Activated naive CD8-positive, alpha-beta T cell treated with anti-CD3 and anti-CD28 coated beads, Interleukin-2, amount 50 U/mL, for 16 hours (primary cell): ENCODE measurements at places on chromosomes 5 and 9.

DNA sequence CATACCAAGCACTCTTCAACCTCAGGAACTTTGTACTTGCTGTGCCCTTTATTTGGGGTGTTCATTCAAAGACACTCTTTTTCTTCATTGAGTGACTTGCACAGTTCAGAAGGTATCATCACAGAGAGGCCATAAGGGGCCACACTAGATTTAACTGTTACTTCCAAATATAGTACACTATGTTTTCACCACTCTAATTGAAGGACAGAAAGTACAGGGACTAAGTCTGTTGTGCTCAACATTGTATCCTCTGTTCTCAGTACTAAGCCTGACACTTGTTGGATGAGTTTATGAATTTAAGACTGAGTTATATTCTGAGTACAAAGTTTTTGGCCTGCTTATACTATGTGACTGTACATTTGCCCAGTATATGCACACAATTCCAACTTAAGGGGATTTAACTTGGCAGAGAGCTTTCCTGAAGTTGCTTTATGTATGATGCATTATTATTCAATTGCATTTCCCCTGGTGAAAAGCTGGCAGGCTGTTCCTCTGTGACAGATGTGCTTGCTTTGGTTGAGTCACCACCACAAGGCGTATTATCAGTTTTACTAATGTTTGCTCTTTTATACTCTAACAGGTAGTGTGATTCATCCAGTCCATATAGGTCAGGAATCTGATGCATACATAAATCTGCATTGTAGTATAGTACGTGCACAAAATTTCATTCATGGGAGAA is 714.8 kb downstream of the TLR4 start:
- DNase-seq, result no peak

DNA sequence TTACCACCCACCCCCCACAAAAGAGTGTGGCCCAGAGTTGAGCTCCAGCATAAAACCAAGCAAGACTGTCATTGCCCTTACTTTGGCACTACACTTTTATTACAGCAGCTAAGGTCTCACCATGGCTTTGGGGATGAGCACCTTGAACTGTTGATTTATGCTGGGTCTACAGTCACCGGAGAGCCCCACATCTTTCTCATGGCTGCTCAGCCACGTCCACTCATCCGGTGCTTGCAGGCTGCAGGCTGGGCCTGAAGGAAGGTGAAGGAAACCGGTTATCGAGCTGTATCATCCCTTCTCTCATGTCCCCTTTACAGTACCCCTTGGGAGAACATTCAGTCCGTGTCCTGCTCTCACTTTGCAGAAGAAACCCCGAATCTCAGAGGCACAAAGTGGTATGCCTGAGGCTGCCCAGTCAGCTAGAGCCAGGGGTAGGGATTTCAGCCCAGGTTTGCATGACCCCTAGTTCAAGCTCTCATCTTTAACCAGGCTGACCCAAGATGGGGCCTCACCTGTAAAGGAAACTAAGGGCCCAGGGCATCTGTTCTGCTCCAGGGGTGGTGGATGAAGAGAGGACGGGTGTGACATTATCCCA is 11.6 kb downstream of the TMOD1 start:
- no peak for DNase-seq

GRCh38 chr9:132160802-132161742 is 786 bp upstream of the NTNG2 start:
- DNase-seq, result peak; percentile 27

DNA sequence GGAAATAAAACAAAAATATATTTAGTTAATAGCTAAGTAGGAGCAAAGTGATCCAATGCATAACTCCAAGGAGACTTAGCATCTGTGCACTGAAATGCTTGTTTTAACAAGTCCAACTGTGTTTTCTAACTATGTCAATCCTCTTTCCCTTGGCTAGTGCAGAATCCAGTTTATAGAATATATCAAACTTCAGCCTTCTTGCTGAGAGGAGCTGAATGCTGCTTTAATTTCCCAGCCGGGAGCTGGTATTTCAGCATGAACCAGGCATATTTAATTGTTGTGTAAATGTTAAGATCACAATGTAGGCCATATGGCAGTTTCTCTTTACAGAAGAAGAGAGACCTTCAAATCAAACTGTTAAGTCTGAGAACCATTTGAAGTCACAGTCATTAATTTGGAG is 411.7 kb downstream of the HCN1 start:
- DNase-seq, result no peak

- no peak for DNase-seq
Measured at GRCh38 chr5:55108661-55109060, 6.2 kb downstream of the GZMA start.

- DNase-seq, result no peak
Measured at GRCh38 chr9:37902796-37903646, 906 bp downstream of the SLC25A51 start.

- no peak for DNase-seq
Measured at GRCh38 chr9:6692881-6693361, 47.4 kb upstream of the GLDC start.

GRCh38 chr9:27627188-27627564 is 53.9 kb upstream of the C9orf72 start:
- DNase-seq, result no peak

GRCh38 chr9:136996361-136997292 is at the start of gene CLIC3:
TSS of gene CLIC3 (minus strand) at chr9:136996568. CDS start at chr9:136996543, 25 bp downstream.
- DNase-seq, result no peak

GRCh38 chr9:37218800-37219425 is 98.5 kb downstream of the ZCCHC7 start:
- DNase-seq, result no peak

GRCh38 chr5:6360323-6361072 is 17.8 kb downstream of the MED10 start:
- no peak for DNase-seq

DNA sequence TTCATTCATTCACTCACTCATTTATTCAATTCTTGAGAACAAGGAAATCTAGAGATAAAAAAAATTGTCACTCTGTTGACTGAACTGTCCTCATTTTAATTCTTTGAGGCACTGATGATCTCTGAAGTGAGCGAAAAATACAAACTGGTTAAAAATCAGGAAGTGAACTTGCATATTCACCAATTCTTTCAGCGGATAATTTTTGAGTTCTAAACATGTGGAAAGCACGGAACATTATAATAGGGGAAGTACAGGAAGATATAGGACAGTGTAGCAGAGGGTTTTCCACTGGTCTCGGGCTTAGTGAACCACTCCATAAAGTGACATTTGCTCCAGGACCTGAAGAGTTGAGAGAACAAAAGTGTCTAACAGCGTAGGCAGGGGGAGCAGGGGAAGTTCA is 169.5 kb downstream of the TLR4 start:
- DNase-seq, result no peak

DNA sequence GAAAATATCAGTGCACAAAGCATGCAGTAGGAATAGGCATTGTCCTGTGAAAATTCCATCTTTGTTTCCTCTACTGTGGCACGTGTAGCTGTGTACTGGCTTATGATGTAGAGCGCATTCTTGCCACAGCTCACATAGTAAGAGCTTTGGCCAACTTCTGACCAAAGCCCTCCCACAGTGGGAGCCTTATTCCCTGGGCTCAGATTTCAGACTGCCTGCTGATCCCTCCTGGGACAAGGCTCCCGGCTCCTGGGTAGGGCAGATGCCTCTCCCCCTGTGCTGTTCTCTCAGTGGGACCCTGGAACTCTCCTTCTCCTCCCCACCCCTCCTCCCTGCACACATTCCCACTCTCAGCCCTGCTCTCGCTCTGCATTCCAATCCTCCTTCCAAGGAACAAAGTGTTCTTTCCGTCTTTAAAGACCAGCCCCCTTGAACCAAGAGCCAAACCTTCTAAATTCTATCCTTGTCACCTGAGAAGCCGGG is 17.5 kb downstream of the LCP2 start:
- no peak for DNase-seq

DNA sequence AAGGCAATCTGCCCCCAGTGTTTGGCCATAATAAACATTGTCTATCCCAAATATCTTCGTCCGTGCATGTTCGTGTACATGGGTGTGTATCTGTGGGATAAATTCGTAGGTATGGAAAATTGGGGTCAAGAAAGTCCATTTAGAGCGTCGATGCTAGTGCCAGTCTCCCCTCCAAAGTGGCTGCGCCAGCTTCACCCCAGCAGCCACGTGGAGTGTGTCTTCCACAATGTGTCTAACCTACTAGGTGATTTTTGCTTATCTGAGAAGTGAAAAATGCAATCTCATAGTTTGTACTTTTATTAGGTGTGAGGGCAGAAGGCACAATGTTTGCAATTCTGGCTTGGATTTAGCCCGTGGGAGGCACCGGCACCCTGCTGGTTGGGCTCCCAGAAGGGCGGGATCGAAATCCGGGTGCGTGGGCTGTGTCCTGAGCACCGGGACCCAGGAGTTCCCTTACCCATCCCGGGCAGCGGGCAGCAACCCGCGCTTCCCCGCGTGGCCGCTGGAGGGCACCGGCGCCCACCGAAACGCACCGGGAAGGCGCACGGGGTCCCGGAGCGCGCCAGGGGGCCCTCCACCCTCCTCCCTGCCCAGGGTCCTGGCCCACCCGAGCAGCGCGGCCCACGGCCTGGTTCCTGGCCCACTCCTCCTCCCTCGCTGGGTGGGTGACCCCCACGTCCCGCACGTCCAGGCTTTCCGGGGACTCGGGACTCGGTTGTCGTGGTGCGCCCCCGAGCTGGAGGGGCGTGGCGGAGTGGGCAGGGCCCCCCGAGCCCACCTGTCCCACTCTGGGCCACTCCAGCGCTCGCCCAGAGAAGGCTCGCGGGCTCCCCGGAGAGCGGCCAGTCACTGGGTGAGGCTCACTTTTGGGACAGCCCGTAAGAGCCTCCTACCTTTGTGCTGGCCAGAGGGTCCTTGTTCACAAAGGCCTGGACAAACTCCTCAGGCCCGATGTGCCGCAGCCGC is 55.4 kb upstream of the RNF130 start:
- DNase-seq, result no peak

DNA sequence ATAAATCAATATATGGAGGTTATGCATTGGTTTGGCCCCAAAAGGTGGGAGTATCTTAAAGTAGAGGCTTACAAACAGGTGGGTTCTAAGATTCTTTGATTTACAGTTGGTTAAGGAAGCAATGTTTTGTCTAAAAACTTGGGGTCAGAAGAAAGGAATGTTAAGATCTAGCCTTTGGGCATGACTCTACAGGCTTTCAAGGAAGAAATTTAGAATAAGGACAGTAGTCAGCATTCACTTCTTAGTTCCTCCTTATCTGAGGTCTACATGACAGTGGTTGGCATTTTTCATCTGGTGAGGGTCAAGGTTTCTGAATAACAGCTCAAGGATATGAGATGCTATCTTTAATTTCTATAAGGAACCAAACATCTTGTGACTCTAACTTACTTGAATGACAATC is 122.8 kb downstream of the CAMK4 start:
- no peak for DNase-seq

- DNase-seq, result no peak
Measured at GRCh38 chr5:64505769-64506566, at the start of gene RGS7BP. TSS of gene RGS7BP (plus strand) at chr5:64506015. CDS start at chr5:64506625, 610 bp downstream.

- no peak for DNase-seq
Measured at GRCh38 chr5:127296321-127296720, 5.7 kb downstream of the MEGF10 start.

- no peak for DNase-seq
Measured at GRCh38 chr5:64331597-64332277, 166.1 kb downstream of the RNF180 start.

DNA sequence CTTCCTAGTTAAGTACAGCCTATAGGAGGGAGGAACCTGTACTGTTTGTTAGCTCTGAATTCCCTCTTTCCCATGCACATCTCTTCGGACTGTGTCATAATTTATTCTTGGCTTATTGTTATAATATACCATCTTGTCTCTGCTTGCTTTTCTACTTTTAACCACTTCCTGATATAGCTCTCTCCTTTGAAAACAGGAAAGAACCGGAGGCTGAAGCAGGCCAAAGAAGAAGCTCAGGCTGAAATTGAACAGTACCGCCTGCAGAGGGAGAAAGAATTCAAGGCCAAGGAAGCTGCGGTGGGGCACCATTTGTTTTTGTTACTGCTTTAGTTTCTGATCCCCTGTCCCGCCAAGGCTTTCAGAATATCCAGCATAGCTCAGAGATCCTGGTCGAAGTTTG is 4.8 kb downstream of the ATP6V1G1 start:
- no peak for DNase-seq

DNA sequence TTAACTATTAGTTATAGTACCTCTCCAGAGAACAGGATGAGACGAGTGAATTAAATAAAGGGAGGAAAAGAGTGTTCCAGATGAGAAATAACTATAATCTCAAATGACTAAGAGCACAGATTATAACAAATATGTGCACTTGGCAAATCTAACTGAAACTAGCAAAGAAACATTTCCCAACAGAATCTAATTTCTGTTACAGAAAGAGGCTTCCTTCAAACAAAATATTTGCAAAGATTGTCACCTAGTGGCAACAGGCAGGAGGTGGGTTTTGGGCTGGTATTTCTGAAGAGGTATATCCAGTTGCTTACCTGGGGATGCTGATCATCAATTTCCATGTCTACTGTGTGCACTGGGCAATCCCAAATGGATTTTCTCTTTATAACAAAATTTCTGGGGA is 5.6 kb upstream of the SPDL1 start:
- DNase-seq, result no peak

DNA sequence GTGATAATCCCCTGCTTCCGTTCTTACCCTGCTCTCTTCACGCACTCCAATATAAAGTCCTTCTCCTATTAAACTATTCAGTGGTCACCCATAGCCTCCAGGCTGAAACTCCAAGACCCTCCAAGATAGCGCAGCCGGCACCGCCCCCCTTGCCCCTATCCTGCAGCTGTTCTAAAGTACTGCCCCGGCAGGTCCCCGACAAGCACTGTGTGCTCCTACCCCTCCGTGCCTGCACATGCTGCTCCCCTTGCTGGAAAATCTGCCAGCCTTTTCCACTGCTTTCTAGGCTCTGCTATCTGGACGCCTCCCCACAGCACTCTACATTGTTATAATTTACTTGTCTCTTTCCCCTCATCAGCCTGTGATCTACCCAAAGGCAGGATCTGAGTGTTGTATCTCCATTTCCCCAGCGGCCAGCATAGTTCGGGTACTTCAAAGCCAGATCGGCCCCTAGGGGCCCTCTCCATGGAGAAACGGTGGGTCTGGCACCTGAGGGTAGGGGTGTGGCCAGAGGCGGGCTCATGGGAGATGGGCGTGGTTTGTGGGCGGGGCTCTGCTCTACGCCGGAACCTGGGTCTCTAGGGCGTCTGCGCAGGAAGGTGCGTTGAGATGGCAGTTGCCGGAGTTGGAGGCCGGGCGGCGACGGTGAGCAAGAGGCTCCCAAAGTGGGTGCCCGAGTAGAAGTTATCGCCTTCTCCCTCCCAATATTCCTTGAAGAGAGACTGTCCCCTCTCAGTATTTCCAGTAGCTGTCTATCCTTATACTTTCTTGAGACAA is 83.5 kb upstream of the RUSC2 start:
- DNase-seq, result peak; percentile 17

- no peak for DNase-seq
Measured at GRCh38 chr5:13932011-13932410, 12.5 kb downstream of the DNAH5 start.

GRCh38 chr9:22119522-22120158 is 110.5 kb upstream of the CDKN2B start:
- no peak for DNase-seq
